ENCODE measurements at places on chromosomes 7 and 10.

DNA sequence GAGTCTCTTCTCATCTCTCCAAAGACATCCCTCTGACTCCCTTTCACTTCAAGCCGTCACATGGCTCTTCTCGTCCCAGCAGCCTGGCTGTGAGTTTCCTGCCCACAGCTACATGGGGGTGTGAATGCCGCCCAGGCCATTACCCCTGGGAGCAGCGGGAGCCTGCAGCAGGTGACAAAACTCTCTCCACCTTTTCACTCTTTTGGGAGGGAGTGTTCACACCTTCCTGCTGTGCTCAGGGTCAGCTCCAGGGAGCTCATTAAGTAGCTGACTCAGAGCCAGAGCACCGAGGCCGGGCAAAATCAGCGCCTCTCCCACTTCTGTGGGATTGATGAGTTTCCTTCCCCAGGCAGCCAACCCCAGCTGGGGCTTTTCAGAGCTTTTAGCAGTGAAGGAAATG lies 271.3 kb downstream of the TYW1 start:
- no peak for DNase-seq

GRCh38 chr10:71072131-71072822 lies 140.1 kb upstream of the UNC5B start:
- no peak for DNase-seq

GRCh38 chr10:51667678-51668335 lies 31.6 kb downstream of the CSTF2T start:
- DNase-seq, result no peak

- no peak for DNase-seq
These were observed 121.8 kb downstream of the AOAH start for GRCh38 chr7:36602511-36602910.

- DNase-seq, result no peak
These were observed 29.4 kb downstream of the LSMEM1 start for GRCh38 chr7:112510001-112510742.

GRCh38 chr10:121444520-121445165 lies 153.6 kb downstream of the FGFR2 start:
- no peak for DNase-seq

- no peak for DNase-seq
These were observed 148.0 kb downstream of the RNF216 start for GRCh38 chr7:5633161-5634106.

GRCh38 chr10:10855151-10855581 lies 162.5 kb upstream of the CELF2 start:
- DNase-seq, result no peak

- DNase-seq, result no peak
These were observed 22.9 kb upstream of the LRRC17 start for GRCh38 chr7:102889851-102890250.

- no peak for DNase-seq
These were observed 705.5 kb downstream of the GRID1 start for GRCh38 chr10:85661123-85661522.

DNA sequence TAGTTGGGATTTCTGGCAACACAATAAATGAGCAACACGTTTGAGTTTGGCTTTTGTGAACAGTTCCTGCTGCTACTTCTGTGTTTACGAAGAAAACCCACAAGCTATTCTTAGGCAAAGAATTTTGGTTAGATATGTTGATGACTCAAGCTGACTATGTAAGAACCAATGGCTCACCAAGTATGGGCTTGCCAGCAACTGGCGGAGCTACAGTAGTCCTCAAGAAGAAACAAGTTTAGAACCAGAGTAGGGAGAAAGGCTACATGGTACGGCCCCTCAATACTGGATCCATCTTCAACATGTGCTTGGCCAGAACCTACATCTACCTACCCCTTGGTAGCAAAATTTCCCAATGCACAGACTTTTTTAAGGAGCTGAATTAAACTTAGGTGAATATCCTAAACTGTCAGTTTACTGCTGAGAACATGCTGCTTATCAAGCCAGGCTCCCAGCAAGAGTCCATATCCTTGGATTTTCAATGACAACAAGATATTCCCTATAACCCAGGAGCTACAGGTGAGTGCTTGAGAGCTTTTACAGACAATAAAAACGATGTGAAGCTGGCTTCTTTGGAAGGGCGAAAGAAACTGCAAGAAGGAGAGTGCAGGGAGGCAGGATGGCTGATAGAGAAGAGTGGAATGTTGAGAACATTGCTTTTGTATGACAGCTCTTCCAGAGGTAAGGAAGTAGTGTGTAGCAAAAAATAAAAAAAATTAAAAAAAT lies 74.3 kb upstream of the ASAH2 start:
- DNase-seq, result no peak

DNA sequence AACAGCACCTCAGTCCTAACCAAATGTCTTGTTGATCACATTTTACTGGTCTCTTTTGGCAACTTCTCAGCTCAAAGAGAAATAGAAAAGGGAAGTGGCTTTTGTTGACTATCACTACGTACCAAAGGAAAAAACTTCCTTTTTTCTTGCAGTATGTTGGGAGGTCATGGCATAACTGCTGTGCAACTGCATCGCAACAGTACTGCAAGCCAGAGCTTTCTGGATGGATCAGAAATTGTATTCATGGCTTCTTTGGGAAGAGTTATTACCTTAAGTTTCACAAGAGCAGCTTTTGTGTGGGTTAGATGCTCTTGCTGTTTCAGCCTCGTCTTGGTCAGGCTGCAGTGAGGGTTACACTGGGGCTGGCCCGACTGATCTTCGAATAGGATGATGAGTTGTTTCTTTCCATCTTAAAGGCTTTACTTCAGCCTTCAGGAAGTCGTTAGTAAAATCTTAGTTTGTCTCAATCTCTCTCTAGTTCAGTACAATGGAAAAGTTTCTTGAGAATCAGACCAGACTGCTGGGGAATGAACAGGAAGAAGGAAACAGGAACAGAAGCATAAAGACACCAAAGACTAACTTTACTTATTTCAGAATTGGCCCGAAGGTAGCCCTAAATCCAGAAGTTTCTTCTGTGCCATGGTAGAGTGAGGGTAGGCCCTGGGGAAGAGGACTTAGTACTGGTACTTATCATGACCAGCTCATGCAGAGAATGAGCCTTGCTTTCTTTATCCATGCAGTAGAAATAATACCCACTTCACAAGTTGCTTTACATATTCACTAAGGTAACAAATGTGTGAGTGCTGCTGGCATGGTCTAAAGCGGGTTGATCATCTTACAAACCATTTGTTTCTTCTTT lies 153.6 kb downstream of the CELF2 start:
- DNase-seq, result no peak

- DNase-seq, result no peak
These were observed 9.4 kb upstream of the HK1 start for GRCh38 chr10:69268761-69269416.

DNA sequence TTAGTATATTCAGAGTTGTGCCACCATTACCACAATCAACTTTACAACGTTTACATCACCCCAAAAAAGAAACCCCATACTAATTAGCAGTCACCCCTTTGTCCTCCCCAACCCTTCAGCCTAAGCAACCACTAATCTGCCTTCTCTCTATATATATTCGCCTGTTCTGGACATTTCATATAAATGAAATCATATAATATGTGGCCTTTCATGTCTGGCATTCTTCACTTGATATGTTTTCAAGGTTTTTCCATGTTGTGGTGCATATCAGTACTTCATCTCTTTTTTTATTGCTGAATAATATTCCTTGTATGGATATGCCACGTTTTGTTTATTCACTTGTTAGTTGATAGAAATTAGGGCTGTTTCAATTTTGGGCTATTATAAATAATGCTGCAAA lies 70.4 kb downstream of the AASS start:
- DNase-seq, result no peak

DNA sequence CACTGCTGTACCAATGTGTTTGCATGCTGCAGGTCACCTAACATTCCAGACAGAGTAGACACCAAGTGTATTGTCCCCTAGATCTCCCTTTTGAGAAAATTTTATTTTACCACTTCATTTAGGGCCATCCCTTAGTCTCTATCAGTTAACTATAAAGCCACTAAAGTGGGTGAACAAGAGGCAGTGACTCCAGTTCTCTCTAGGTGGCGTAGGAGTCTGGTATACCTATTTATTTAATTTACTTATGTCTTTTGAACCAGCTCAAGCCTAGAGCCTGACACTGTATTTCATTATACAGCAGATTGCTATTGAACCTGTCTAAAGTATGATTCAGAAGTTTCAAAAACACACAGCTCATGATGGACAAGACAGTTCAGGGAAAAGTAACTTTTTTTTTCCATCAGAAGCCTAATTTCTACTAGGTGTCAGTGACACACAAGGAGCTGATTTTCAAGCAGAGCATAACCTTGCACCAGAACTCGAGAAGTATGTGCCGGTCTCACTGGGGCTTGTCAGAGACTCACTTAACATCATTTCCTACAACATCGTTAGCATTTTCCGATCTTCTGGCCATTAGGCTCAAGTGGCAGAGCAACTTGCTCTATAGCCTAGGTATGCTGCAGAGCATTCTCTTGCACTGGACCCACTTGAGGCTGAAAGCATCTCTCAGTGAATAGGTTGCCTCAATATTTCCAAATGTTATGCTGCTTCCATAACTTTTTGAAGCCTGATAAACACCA lies 175.4 kb downstream of the CDC14C start:
- DNase-seq, result no peak

DNA sequence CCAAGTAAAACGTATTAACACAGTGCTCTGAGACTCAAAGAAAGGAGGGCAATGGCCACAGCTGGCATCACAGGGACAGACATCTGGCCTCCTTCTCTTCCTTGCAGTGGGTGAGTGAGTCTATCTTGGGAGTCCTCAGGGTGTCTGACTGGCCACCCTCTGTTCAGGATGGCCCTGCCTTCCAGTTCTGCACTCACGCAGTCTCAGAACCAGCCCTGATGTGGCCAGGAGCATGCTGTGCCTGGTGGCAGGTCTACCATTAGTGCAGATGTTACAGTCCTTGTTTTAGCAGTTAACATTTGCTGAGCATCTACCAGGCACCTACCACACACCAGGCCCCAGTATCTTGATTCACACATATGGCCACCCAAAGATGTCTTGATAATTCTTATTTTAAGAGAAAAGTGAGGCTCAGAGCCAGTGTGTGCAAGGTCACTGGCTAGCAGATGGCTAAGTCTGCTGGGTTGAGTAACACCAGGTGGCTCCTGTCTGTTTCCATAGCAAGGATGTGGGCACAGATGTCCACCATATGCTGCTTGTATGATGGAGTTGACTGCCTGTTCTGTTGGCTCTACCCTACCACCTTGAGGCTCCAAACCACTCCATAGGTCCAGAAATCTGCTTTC lies 23.2 kb upstream of the ARHGAP22 start:
- DNase-seq, result no peak

DNA sequence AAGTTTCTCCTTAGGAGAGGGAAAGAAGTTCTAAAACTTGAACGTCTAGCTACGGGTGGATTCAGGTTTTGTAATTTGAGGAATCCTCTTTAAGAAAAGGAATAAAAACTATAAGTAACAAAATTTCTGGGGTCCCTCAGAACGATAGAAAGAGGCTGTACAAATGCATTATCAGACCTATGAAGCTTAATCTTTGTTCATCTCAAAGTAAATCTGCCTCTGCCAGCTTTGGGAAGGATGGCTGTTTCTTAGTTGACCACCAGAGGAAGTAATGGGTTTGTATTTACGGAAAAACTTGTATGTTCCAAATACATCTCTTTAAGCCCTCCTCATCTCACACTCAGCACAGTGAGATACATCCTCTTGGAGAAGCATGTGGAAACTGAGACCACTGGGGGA lies 864 bp downstream of the PSTK start:
- no peak for DNase-seq

DNA sequence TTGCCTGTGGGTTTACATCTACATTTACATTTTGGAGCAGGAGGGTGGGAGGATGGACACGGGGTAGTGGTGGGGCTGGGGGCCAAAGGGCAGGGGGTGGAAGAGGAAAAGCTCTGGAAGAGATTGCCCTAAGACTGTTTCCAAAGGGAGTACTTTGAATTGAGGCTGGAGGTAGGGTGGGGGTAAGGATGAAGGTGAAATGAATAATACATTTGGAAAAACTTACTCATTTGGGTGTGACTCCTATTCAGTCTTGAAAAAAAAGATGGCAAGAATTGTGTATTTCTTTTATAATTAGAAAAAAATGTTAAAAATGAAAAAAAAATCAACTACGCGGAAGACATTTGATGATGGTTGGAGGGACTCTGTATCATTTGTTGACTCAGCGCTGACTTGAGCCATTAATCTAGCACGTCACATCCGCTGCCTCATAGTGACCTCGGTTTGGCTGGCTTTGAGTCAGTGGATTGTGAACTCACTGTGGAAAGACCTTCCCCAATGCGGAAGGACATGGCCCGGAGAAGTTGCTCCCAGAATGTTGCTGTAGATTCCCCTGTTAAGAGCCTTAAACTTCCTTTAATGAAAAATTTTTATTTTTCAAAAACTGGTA lies 2.8 kb downstream of the FAM180A start:
- DNase-seq, result no peak

GRCh38 chr7:154765118-154765517 lies 237.8 kb downstream of the PAXIP1 start:
- DNase-seq, result no peak

- no peak for DNase-seq
These were observed 67.6 kb upstream of the GATA3 start for GRCh38 chr10:7986851-7987250.

GRCh38 chr7:73429622-73430505 lies 3.7 kb upstream of the FZD9 start:
- no peak for DNase-seq

GRCh38 chr10:543862-544822 lies 145.3 kb downstream of the DIP2C start:
- no peak for DNase-seq

GRCh38 chr10:71920540-71921323 lies 43.5 kb upstream of the CHST3 start:
- no peak for DNase-seq

DNA sequence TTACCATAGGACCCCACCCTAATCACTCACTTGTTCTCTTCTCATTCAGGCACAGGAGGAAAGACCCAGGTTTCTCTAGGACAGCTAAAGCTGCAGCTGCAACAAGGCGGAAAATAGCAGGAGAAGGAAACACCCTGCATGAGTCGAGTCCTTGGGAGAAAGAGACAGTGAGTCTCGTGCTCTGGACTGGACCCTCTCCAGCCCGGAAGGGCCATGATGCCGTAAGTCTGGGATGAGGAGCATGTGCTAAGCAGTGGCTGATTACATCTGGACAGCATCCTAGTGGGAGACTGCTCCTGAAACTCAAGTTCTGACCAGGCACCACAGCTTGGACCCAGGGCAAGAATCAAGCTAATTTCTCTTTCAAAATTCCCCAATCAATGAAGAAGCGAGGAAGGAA lies 39.4 kb downstream of the FBXW4 start:
- DNase-seq, result no peak
